ENCODE measurements at places on chromosomes 4 and X.

- DNase-seq = no peak
These were observed 154.6 kb downstream of the CCSER1 start for GRCh38 chr4:90281541-90282355.

- DNase-seq = no peak
These were observed 169.6 kb upstream of the MXRA5 start for GRCh38 chrX:3516051-3516541.

GRCh38 chr4:27206009-27206408, 345.4 kb downstream of the STIM2 start:
- DNase-seq = no peak

GRCh38 chrX:11591723-11592346, 73.9 kb downstream of the ARHGAP6 start:
- peak; percentile 26 for DNase-seq

- DNase-seq = peak; percentile 62
These were observed 9.1 kb downstream of the LAMTOR3 start for GRCh38 chr4:99885063-99885664.

Data from activated CD8-positive, alpha-beta T cell treated with anti-CD3 and anti-CD28 coated beads, Interleukin-2, amount 10 ng/mL, durations not matched to agents 7 days and 5 days (primary cell).